Fibroblast of skin of right biceps (primary cell): ENCODE measurements at places on chromosomes 16 and 17.

DNA sequence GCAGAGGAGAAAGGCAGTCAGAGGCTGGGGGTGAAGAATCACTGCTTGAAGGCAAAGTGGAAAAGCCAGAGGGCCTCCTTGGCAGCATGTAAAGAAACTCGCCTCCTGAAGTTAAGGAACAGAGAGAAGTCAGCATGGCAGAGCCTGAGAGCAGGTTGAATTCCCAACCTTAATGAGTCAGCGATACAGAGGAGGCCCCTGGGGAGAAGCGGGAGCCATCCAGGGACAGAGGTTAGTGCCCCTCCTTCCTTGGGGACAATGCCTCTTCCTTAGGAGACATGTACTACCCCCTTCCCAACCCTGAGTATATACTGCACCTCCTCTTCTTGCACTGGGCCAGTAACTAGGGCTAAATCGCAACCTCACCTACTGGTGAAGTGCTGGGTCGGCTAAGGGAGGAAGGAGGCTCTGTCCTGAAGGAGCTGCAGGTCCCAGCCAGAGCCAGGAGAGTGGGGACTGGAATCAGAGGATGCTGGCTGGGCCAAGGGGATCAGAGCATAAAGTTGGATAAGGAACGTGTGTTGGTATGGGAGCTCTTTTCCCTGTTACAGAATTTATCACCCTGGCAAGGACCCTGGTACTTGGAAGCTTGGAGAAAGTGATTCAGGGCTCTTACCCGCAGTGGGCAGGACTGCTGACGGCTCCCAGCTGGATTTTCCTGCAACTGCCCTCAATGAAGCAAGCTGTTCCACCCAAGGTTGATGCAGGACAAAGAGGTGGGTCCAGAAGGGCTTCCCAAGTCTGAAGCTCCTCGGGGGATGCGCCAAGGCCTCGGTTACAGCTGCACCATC is 5.4 kb upstream of the AANAT start:
- no peak for DNase-seq

GRCh38 chr16:49469930-49470451 is 96.4 kb downstream of the C16orf78 start:
- no peak for DNase-seq

GRCh38 chr16:3193221-3194212 is 5.5 kb downstream of the OR1F1 start:
- no peak for DNase-seq

- peak; percentile 58 for DNase-seq
Observed at GRCh38 chr16:49644145-49644463, 211.8 kb downstream of the ZNF423 start.

DNA sequence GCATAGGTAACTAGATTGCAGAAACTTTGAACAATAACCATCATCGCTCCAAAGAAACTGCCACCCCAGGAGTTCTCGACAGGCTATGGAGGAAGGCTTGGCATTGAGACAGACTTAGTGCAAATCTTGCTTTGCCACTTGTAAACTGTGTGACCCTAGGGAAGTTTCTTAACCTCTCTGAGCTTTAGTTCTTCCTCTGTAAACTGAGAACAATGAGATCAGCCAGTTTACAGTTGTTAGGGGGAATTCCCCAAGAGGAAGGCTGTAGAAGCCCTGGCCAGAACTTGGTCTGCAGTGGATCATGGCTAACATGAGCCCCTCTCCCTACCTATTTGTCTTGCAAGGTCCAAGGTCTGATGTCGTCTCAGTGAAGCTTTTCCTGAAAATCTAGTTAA is 78.9 kb downstream of the NT5M start:
- no peak for DNase-seq

DNA sequence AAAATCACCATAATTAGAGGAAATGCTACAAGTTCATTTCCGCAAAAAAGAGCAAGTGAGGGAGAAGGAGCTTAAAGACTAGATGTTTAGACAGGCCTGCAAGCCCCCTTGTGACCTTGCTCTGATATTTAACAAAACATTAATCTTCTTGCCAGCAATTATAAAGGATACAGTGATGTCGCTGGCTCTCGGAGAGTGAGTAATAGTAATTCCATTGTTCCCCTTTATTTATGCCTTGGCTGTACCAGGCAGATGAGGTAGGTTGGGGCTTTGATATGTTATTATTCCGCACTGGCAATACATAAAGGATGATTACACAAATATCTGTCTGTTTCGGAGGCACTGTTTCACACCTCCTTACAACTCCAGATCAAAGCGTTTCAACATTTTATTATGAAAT is 204.8 kb upstream of the SALL1 start:
- no peak for DNase-seq

DNA sequence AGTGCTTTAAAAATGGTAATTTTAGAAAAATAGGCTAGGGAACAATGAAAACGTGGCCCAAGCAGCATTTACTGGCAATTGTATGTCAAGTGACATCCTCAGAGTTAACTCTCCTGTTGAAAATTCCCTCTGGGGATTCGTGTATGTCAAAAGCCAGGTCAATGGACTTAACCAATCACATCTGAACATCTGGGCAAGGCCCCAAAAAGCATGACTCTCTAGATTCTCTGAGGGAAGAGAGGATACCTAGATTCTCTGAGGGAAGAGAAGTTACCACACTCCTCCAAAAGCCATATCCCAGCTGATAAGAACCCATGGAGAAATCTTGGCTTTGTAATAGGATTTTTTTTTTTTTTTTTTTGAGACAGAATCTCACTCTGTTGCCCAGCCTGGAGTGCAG is 23.5 kb downstream of the NFE2L1 start:
- DNase-seq: no peak
